ENCODE measurements at places on chromosomes 4 and X.
A peak's percentile ranks its signal among the peaks of the same experiment; 100 is the strongest.

DNA sequence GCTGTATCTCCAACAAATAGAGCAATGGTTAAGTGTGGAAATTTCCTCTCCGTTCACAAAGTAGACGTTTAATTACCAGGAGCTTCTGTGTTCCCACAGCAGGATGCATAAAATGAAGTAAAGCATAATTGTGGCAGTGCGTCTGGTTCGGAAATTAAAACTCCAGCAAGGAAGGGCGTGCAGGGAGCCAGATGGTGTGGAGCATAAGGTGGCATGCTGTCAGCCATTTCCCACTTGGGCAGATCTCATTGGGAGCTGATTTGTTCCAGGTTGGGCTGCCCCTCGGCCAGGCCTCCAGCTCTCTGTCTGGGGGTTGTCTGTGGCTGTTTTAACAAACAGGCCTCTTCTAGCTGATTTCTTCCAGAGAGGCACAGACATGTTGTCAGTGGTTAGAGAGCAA, 182.1 kb upstream of the CLNK start:
- no peak for DNase-seq

GRCh38 chr4:25089051-25089763, 58.5 kb upstream of the LGI2 start:
- no peak for DNase-seq

DNA sequence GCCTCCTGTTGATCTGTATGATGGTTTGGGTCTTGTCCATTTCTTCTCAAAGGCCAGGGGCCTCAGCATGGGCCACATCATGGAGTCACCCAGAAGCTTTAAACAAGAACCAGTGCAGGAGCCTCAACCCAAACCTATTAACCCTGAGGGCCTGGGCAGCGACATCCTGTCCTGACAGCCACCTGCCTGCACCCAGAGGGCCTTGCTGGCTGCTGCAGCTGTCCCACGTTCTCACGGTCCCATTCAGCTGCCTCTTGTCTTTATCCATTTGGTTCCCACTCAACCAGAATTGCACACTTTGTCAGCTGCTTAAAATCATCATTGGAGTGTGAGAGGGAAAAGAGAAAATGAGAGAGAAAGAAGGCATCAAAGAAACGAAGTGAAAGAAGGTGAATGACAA, 21.6 kb downstream of the C4orf50 start:
- DNase-seq: no peak

DNA sequence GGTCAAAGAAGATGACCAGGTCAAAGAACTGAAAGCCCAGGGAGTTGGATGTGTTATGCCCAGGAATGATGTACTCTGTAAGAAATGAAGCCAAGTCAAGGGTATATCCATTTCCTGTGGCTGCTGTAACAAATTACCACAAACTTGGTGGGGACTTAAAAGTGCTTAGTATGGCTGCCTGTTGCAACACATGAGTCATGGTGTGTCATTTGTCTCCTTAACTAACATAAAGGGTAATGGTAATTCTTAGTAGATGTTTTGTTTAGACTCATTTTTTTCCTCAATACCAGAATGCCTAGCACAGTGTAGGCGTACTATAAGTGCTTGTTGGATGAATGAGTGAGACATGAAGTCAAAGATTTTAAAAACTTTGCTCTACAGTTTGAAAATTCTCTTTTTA, 45.7 kb downstream of the SYTL5 start:
- no peak for DNase-seq

GRCh38 chr4:174629265-174629664, 107.0 kb upstream of the HPGD start:
- no peak for DNase-seq

DNA sequence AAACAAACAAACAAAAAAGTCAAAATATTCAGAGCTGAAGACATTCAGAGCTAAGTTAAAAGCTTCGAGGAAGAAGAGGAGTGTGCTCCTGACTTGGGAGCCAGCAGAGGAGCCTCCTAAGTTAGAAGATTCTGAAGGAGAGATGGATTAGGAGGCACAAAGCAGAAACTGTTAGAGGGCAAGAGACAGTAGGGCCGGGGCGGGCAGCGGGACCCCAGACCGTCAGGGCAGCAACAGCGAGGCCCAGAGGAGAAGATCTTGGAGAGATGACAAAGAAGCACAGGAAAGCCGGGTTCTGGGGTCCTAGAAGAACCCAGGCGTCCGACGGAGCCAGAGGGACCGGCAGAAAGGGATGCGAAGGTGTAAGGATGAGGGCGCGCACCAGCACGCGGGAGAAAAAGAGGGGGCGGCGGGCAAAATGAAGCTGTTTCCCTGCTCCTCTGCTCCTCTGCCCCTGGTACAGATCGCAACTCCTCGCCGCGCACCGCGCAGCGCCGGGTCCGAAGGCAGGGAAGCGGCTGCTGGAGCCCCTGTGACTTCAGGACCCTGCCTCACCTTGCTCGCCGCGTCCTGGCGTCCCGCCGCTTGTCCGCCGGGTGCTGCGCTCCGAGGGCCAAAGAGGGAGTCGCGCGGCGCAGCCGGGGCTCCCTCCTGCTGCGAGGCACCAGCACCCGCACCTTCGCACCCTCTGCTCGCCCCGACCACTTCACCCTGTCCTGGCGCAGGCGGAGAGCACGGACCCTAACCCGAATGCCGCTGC, 477 bp downstream of the KLHL13 start:
- DNase-seq: no peak

DNA sequence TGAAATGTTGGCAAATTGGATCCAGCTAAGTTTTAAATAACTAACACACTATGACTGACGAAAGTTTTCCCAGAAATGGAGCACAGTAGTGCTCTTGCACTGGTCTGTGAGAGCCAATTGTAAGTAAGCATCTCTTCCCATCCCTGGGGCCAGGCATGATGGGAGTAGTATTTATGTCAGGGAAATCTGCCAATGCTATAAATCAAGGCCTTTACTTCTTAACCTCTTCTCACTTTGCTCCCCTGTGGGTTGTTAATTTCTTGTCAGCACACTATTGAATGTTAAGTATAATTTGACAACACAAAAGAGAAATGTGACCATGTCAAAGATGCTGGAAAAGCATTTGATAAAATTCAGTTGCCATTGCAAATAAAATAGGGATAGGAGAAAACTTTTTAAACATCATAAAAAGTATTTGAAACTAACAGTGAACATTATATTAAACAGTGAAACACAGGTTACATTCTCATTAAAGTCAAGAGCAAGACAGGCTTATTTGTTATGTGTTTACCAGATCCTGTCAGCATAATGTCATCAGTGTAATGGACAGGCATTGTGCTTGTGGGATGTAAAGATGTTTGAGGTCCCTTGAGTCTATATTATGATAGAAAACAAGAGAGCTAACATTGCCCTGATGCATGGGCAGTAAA, 5.0 kb downstream of the F8A1 start:
- DNase-seq: no peak

- no peak for DNase-seq
These were observed 13.9 kb upstream of the BEX4 start for GRCh38 chrX:103201041-103201440.

DNA sequence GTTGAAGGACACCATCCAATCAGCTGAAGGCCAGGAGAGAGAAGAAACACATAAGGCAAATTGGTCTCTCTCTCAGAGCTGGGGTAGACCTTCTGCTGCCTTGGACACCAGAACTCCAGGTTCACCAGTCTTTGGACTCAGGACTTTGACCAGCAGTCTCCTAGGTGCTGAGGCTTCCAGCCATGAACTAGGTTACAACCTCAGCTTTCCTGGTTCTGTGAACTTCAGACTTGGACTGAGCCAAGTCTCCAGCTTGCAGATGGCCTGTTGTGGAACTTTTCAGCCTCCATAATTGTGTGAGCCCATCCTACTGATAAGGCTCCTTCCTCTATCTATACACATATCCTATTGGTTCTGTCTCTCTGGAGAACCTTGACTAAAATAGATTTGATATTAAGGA, 20.6 kb upstream of the BBS12 start:
- DNase-seq: no peak

GRCh38 chr4:173189117-173189693, 20.6 kb downstream of the GALNT7 start:
- no peak for DNase-seq

GRCh38 chrX:131734621-131735020, 190.7 kb downstream of the OR13H1 start:
- peak; percentile 64 for DNase-seq

- DNase-seq: no peak
These were observed 86.8 kb upstream of the TSPAN7 start for GRCh38 chrX:38474543-38474942.

GRCh38 chr4:41408859-41409593, 128.9 kb upstream of the LIMCH1 start:
- DNase-seq: no peak

DNA sequence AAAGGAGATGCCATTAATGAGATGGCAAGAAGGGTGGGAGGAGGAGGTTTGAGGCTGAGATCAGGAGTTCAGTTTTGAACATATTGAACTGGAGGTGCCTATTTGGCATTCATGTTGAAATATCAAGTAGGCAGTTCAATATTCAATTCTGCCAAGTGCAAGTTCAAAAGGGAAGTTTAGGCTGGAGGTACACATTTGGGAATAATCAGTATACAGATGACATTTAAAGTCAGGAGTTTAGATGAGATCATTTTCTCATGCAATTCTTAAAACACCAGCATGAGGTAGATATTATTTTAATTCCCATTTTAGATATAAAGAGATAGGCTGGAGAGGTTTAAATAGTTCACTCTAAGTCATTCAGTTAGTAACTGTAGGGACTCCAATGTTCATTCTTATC, 26.1 kb downstream of the COQ2 start:
- DNase-seq: no peak

DNA sequence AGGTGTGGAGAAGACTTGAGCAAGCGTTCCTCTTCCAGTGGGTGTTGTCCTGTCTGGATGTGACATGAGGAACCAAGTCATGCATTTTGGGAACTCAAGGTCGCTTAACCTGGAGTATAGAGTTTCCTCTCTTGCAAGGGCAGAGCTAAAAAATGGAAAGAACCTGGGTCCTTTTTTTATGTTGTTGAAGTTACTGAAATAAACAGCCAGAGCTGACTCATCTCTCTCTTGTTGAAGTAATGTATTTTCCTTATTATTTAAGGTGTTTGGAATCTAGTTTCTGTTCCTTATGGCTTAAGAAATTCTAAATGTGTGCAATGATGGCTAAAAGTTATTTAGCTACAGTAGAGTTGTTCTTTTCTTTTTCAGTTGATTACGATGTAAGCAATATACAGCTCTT, 314.5 kb downstream of the CAMK2D start:
- no peak for DNase-seq

DNA sequence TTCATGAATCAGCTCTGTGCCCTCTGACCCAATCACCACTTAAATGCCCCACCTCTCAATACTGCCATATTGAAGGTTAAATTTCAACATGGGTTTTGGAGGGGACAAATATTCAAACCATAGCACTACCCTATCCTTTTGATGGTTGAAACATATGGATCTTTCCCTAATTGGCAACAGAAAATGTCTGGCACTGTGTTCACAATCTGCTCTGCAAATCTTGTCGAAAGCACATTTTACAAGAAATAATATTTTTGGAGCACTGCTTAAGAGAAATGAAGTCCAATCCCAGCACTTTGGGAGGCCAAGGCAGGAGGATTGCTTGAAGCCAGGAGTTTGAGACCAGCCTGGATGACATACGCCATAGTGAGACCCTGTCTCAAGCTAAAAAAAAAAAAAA, 130.6 kb upstream of the FAM9C start:
- no peak for DNase-seq

DNA sequence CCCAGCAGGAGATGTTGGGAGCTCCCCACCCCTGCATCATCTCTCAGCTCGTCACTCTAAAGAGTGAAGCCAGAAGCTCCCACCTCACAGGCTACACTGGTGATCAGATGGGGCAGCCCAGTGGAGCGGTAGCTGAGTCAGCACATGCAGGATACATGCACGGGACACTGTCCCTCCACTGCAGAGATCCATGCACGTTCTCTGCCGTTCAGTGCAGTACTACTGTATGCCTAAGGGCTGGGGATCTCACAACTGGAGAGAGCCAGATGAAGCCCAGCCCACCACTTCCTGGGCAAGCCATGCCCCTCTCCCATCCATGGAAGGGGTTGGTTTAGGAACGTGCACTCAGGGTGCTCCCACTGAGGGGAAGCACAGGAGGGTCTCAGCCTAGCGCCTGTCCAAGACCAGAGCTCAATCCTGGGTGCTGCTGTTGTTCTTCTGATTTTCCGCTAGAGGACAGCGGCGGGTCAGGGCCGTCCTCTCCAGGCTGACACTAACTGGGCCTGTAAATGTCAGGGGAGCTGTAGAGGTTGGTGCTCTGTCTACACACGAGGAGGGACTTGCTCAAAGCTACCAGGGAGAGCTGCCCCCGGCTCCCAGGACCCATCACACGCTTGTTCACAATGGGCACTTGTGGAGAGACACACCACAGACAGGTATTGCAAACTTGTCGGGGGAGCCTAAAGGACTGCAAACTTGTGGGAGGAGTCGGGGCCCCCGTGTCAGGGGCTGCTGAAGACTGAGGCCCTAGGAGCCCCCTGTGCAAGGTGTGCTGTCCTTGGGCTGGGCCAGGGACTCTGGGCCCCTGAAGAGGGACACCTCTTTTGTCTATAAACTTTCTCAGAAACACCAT, 18.2 kb upstream of the ABLIM2 start:
- no peak for DNase-seq

DNA sequence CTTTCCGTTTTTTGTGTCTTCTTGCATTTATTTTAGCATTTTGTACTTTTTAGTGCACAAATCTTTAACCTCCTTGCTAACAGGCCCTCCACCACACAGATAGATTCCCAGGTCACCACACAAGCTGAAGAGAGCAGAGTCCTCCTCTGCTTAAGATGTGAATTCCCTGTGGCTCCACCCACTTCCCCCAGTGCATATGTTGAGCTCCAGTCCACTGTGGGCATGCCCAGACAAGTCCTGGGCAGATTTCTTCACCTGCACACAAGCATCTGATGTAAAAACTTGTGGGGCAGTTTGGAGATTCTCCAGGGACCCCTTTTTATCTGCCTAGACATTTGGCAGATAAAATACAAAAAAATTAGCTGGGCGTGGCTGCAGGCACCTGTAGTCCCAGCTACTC, 19.8 kb upstream of the PASD1 start:
- DNase-seq: no peak

DNA sequence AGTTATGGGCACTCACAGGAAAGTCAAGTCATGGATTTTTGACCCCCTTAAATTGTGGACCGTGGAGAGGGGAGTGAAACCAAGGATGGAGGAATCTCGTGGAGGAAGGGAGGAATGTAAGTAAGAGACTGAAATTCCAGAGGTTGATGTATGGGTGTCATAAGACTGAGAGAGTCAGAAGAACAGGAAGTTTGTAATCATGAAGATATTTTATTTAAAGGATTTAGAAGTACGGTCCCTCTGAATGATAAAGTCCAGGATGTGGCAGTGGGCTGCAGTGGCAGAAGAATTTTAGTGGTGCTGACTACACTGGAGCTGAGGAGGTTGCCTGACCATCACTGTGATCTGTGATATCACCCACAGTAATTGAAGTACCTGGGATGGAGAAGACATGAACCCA, 57.8 kb downstream of the DCLK2 start:
- no peak for DNase-seq
